BJ (cell line): ENCODE measurements at places on chromosomes 7 and 10. TPM values are rescaled to one million over a fixed set of nuclear protein-coding genes. Genes with fewer than 3 reads are reported as not detected.

The OR2A7 gene
- 0.53 and 0.86 TPM in 2 replicates for polyA plus RNA-seq

GRCh38 chr10:22737587-22737986 lies 23.2 kb upstream of the PIP4K2A start:
- no peak for DNase-seq

GRCh38 chr10:132912713-132913558 lies 29.4 kb downstream of the CFAP46 start:
- no peak for DNase-seq

DNA sequence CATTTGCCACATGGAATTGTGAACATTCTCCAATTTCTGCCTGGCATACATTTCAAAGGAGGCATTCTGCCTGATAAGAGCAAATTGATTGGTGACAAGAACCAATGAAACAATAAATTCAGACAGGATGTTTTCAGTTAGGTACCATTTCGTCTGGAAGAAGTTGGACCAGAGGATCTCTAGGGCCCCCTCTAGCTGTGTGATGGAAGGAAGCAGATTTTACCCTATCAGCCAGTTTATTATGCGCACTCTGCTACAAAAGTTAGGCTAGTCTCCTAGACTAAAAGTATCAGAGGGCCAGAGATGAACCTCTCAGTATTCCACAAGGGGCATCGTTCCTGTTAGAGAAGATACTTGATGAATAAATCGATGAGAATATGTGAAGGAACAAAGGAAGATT lies 118.0 kb downstream of the BUB3 start:
- DNase-seq = no peak

- no peak for DNase-seq
These were observed 15.6 kb downstream of the FAM107B start for GRCh38 chr10:14758994-14759664.

- DNase-seq = no peak
These were observed 345.7 kb downstream of the THSD7A start for GRCh38 chr7:11486271-11486670.
